ENCODE measurements at places on chromosomes 16 and 17.

GRCh38 chr17:4998732-4999429, 1.1 kb downstream of the KIF1C start:
- no peak for DNase-seq

DNA sequence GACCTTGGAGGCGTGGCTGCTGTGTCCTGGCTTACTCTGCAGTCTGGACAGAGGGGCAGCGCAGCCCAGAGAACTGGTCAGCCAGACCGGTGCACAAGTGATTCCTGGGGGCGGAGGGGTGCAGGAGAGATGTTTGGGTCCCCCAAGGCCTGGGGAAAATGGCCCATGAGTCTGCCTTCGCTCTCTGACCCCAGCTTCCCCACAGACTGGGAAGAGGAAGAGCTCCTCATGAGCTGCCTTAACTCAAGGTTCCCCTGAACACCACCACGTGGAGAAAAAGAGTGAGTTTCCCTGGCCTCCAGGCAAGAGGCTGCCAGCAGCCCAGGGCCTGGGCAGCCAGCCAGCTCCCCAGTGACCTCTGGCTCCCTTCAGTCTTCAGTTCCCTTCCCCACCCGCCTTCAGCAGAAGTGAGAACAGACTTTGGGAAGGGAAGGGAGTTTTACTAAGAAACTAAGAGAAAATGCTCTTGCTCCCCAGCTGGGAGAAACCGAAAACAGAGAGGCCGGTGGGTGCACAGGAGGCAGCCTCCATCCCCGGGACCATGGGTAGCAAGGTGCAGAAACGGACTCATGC, 2.0 kb upstream of the C17orf99 start:
- no peak for DNase-seq

DNA sequence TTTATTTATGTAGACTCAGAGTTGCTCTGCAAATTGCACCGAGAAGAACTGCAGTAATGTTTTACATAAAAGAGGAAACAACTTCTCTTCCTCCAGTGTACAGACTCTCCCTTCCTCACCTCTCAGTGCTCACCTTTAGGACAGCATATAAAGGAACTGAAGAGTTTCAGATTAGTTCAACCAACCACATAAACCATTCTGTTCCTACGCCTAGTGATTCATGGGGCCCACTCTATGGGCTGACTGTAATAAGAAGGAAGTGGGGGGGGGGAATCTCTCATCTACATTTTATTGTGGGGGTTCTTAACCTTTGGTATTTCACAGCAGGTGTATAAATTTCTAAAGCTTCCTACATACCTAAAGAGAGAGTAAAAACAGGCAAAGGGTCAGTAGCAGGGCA, 18.3 kb downstream of the ZSWIM7 start:
- DNase-seq: no peak

DNA sequence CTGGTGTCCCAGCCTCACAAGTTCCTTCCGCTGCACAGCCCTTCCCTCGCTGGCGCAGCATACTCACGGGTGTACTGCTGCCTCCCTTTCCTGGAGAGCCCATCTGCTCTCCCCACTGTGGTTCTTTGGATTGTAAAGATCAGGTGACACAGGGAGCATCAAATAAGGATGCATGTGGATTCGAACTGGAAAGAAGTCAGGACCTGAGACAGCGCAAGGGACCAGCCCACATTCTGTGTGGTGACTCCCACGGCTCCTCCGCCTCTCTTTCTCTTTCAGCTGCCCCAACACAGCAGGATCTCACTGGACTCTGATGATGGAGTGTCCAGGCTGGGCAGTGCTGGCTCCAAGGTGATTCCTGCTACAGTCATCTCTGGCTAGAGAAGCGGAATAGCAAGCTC, 8.1 kb downstream of the LDAF1 start:
- no peak for DNase-seq

DNA sequence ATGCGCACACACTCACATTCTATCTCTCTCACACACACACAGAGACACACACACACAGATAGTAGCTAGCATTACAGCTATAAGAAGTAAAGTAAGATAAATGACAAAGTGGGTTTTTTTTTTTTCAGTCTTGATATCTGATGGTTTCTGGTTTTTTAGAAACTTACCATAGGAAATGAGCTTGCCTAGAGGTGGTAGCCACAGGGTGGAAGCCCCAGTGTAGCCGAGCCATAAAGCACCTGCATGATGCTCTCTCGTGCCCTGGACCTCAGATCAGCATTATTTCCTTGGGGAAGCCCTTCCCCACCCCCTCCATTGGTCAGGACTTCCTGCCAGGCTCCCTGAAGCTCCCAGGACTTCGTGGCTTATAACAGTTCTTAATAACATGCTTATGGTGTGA, 264.3 kb upstream of the C16orf82 start:
- no peak for DNase-seq

Measured in NCI-H2081 treated with DMSO at 0.1 percent for 48 hours (cell line).